Spinal cord (tissue), 10 donors: ENCODE measurements at places on chromosomes 7 and 10. TPM values are rescaled to one million over a fixed set of nuclear protein-coding genes. Genes with fewer than 3 reads are reported as not detected.

Gene THSD7A
- 50.5 TPM for total RNA-seq

GRCh38 chr10:99346247-99346646 is 17.1 kb downstream of the CNNM1 start:
- no peak overlapping the region for H3K4me3 ChIP-seq
- H3K4me1 ChIP-seq: no peaks in the 10 kb centered on the region
- no peak overlapping the region for H3K27ac ChIP-seq
- DNase-seq: no peak

Gene PIP
- not detected for total RNA-seq

Gene DNAJC12
- total RNA-seq: 15.5 TPM

DNA sequence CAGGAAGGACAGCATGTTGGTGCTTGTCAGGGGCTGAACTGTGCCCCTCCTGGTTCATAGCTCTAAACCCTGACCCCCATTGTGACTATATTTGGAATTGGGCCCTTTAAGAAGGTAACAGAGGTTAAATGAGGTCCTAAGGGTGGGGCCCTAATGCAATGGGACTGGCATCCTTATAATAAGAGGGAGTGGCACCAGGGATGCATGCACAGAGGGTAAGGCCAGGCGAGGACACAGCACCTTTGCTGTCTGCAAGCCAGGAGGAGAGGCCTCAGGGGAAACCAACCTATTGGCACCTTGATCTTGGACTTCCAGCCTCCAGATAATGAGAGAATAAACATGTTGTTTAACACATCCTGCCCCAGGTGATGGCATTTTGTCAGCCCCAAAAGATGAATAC is 61.3 kb upstream of the EBF3 start:
- DNase-seq: no peak
- H3K27ac ChIP-seq: no peak overlapping the region
- no peaks in the 10 kb centered on the region for H3K27me3 ChIP-seq
- no peak overlapping the region for H3K4me3 ChIP-seq
- peaks cover 6% of the 10 kb centered on the region for H3K4me1 ChIP-seq
- no peaks in the 10 kb centered on the region for H3K36me3 ChIP-seq

DNA sequence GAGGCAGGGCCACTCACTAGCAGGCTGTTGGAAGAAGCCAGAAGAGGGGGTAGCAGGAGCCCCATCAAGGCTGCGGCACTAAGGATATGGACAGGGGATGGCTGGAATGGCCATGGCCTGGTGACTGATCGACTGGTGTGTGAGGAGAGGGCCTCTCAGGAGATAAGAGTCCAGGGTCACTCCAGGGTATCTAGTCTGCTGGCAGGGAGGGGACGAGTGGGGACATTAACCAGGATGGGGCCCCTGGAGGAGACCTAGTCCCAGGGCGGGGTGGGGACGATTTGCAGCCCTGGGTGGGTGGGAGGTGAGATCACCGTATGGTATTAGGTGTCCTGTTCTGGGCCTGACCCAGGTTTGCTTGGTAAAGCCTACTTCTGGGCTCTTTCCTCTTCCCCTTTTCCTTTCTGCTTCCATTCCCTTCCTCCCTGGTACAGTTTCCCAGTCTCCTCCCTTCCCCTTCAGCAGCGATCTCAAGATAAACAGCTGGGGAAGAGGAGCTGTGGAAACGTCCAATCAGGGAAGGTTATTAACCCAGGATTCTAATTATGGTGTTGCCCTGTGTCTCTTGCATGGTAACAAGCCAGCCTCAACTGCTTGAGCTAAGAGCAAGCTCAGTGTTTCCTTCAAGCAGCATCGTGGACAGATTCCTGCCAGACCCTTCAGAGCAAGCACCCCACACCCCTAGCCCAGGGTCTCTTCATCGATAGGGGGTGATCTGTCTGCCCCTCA is 233.2 kb downstream of the RPS24 start:
- no peak overlapping the region for H3K4me3 ChIP-seq
- H3K4me1 ChIP-seq: peaks cover 32% of the 10 kb centered on the region
- no peak overlapping the region for H3K27ac ChIP-seq
- H3K36me3 ChIP-seq: no peaks in the 10 kb centered on the region
- H3K27me3 ChIP-seq: no peaks in the 10 kb centered on the region

DNA sequence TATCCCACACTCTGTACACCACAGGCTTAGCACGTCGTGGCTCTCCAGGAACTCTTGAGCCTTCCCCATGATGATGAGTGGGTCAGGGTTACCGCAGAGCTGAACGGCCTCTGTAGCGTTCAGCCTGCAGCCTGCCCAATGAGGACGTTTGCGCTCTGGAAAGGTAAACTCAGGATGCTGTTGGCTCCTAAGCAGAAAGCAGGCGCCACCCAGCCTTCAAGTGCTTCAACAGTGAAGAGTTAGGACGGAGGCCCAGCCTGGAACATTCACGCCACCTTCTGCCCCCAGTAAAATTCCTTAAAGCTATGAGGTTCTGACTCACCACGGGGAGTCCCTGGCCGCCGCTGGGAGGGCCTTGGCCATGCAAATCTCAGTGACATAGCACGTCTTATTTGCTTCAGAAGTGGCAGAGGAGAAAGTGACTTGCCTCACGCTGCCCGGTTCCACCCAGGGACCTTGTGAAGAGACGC is 161.5 kb upstream of the SH2B2 start:
- no peak overlapping the region for H3K4me3 ChIP-seq
- no peak for DNase-seq
- no peak overlapping the region for H3K27ac ChIP-seq
- peaks cover 6% of the 10 kb centered on the region for H3K36me3 ChIP-seq

Gene MKI67
- total RNA-seq: 22.4 TPM

DNA sequence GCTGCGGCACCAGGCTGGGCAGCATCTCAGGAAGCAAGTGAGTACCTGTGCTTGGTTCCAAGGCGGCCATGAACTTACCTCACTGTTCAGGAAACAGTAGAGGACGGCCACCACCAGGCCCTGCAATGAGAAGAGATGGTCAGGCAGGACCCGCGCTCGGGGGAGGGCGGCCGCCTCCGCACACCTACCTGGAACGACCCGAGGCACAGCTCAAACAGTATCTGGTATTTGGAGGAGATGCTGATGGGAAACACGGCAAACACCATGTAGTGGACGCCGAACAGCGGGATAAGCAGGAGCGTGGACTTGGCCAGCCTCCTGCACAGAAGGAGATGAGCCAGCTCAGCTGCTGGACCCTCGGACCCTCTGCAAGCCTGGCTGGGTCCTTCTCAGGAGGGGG is 112.9 kb downstream of the VIPR2 start:
- DNase-seq: no peak
- H3K4me3 ChIP-seq: no peak overlapping the region
- H3K36me3 ChIP-seq: peaks cover 11% of the 10 kb centered on the region

Gene DOCK4
- 95.0 TPM for total RNA-seq

Gene MYH16
- not detected for total RNA-seq

Gene C10orf67
- total RNA-seq: 0.69 TPM

Gene ADAM22
- 27.2 TPM for total RNA-seq

GRCh38 chr10:33746836-33747268 is 412.4 kb upstream of the NRP1 start:
- H3K4me1 ChIP-seq: no peaks in the 10 kb centered on the region
- H3K27me3 ChIP-seq: no peaks in the 10 kb centered on the region

- no peak for DNase-seq
- H3K27ac ChIP-seq: no peak overlapping the region
- no peaks in the 10 kb centered on the region for H3K36me3 ChIP-seq
- H3K4me3 ChIP-seq: no peak overlapping the region
Measured at GRCh38 chr10:499991-500390, 189.5 kb downstream of the DIP2C start.

- peaks cover 48% of the 10 kb centered on the region for H3K4me1 ChIP-seq
- no peak for DNase-seq
- no peaks in the 10 kb centered on the region for H3K27me3 ChIP-seq
- H3K4me3 ChIP-seq: no peak overlapping the region
Measured at GRCh38 chr10:86944471-86944870, 12.9 kb downstream of the MMRN2 start.

Gene IRF5
- total RNA-seq: 5.0 TPM

DNA sequence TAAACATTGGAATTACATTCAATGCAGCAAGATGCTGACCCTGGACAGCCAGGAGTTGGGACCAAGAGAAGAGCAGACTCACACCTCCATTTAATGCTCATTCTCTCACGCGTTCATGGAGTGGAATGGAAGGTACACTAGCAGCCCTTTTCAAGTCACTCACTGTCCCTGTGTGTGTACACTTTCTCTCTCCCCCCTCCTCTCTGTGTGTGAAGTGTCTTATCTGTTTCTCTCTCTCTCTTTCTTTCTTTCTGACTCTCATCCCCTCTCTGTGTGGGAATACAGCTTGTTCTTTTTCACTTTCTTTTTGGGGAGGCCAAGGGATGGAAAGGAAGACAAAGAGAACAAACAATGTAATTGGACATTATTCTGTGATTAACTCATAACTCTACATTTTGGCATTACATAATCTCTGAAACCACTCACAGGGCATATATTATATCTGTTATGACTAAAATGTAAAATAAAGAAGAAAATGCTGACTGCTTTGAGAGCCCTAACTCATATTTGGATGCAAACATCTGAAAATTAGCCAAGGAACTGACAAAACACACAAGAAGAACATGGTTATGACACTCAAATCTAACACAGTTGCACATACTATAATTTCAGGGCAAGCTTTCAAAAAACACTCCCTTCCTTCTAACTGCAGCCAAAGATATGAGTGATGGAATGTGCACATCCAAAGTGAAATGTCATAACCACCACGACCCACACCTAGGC is 188.8 kb downstream of the PARD3 start:
- no peak overlapping the region for H3K27ac ChIP-seq
- H3K27me3 ChIP-seq: no peaks in the 10 kb centered on the region
- DNase-seq: no peak
- H3K36me3 ChIP-seq: no peaks in the 10 kb centered on the region

- no peak for DNase-seq
- no peaks in the 10 kb centered on the region for H3K4me1 ChIP-seq
- no peak overlapping the region for H3K27ac ChIP-seq
- no peaks in the 10 kb centered on the region for H3K27me3 ChIP-seq
- H3K4me3 ChIP-seq: no peak overlapping the region
Measured at GRCh38 chr10:73003822-73004221, 49.2 kb upstream of the PLA2G12B start.

DNA sequence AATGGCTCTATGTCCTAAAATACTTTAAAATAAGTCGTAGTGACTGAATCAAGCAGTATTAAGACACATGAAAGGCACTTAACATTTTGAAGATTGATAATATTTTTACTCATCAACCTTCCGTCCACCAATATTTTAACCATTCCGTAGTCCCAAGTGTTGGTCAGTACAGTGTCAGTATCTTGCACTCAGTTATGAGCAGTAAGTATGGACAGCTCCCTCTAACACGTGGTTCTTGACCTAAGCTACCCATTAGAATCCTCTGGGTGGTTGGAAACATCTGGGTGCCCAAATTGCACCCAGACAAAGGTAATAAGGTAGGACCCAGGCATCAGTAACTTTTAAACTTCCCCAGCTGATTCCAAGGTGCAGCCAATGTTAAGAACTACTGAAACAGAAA is 260.2 kb downstream of the HDAC9 start:
- no peaks in the 10 kb centered on the region for H3K27me3 ChIP-seq
- H3K27ac ChIP-seq: no peak overlapping the region
- DNase-seq: no peak

DNA sequence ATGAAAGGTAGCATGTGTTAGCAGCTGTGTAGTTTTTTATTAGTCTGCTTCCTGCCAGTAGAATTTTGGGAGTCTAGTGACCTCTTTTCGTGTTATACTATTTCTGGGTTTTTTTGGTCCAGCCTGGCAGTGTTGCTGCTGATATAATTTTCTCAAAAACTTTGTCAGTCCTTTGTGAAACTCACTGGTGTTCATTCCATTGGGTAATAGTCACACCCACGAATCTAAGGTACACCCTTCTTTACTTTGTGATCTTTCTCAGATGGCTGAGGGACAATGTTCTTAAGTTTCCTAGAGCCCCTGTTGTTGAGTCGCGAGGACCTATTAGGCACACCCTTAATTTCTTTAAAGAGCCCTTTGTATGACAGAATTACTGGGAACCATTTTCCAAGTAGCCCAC is 52.3 kb downstream of the TPST1 start:
- no peak for DNase-seq
- H3K4me3 ChIP-seq: no peak overlapping the region
- no peaks in the 10 kb centered on the region for H3K36me3 ChIP-seq
- H3K27me3 ChIP-seq: no peaks in the 10 kb centered on the region
- H3K4me1 ChIP-seq: no peaks in the 10 kb centered on the region

- H3K4me3 ChIP-seq: no peak overlapping the region
- peak; percentile 57 for DNase-seq
- no peaks in the 10 kb centered on the region for H3K27me3 ChIP-seq
- H3K4me1 ChIP-seq: peaks cover 29% of the 10 kb centered on the region
Measured at GRCh38 chr7:140674899-140675701, 2.4 kb downstream of the ADCK2 start.

Gene JCAD
- 48.3 TPM for total RNA-seq

GRCh38 chr10:75509706-75510105 is 78.3 kb downstream of the LRMDA start:
- H3K36me3 ChIP-seq: no peaks in the 10 kb centered on the region
- no peak overlapping the region for H3K4me3 ChIP-seq
- DNase-seq: no peak
- no peak overlapping the region for H3K27ac ChIP-seq
- no peaks in the 10 kb centered on the region for H3K27me3 ChIP-seq

GRCh38 chr7:68576366-68576765 is 1021.9 kb upstream of the AUTS2 start:
- peaks cover 2% of the 10 kb centered on the region for H3K27me3 ChIP-seq
- H3K36me3 ChIP-seq: no peaks in the 10 kb centered on the region
- no peak for DNase-seq
- no peak overlapping the region for H3K4me3 ChIP-seq
- no peaks in the 10 kb centered on the region for H3K4me1 ChIP-seq

- H3K27ac ChIP-seq: no peak overlapping the region
- H3K4me3 ChIP-seq: no peak overlapping the region
- no peaks in the 10 kb centered on the region for H3K27me3 ChIP-seq
Measured at GRCh38 chr7:41445946-41446345, 256.9 kb downstream of the INHBA start.

Gene COBL
- total RNA-seq: 4.6 TPM

- no peaks in the 10 kb centered on the region for H3K4me1 ChIP-seq
- H3K4me3 ChIP-seq: no peak overlapping the region
- H3K27me3 ChIP-seq: no peaks in the 10 kb centered on the region
- no peaks in the 10 kb centered on the region for H3K36me3 ChIP-seq
- no peak for DNase-seq
Measured at GRCh38 chr7:142440219-142440905, 182.5 kb upstream of the PRSS58 start.

DNA sequence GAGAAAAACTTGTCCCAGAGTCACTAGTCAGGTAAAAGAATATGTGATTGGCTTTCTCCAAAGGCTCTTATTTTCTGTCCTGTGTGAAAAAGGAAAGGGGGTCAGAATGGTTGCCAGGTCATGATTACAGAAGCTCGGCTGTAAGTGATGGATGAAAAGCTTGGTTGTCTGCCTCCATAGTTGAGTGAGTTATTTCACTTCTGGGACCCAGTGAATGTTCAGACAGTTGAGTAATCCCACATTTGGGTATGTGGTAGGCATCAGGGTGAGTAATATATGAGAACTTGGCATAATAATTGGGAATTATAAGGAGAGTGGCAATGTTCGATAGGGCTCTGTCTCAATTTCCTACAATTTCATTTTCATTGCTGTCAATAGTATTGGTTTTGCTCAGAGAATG is 72.5 kb downstream of the BBS9 start:
- DNase-seq: no peak
- H3K27ac ChIP-seq: no peak overlapping the region
- H3K36me3 ChIP-seq: no peaks in the 10 kb centered on the region
- no peak overlapping the region for H3K4me3 ChIP-seq
- no peaks in the 10 kb centered on the region for H3K27me3 ChIP-seq
- H3K4me1 ChIP-seq: no peaks in the 10 kb centered on the region
